Caki2 (cell line): ENCODE measurements at places on chromosomes 1 and 21.

GRCh38 chr1:41361495-41362356 lies 492 bp downstream of the FOXO6 start:
- DNase-seq, result peak; percentile 38

- DNase-seq, result no peak
These were observed 6.6 kb upstream of the TTC22 start for GRCh38 chr1:54807756-54808155.

GRCh38 chr1:45200906-45201500 lies 5.4 kb downstream of the ZSWIM5 start:
- DNase-seq, result no peak

- no peak for DNase-seq
These were observed 61.7 kb downstream of the LGR6 start for GRCh38 chr1:202255343-202255742.
